A549 (cell line): ENCODE measurements at places on chromosomes 1 and 21. TPM values are rescaled to one million over a fixed set of nuclear protein-coding genes. Genes with fewer than 3 reads are reported as not detected.
A peak's percentile ranks its signal among the peaks of the same experiment; 100 is the strongest.

DNA sequence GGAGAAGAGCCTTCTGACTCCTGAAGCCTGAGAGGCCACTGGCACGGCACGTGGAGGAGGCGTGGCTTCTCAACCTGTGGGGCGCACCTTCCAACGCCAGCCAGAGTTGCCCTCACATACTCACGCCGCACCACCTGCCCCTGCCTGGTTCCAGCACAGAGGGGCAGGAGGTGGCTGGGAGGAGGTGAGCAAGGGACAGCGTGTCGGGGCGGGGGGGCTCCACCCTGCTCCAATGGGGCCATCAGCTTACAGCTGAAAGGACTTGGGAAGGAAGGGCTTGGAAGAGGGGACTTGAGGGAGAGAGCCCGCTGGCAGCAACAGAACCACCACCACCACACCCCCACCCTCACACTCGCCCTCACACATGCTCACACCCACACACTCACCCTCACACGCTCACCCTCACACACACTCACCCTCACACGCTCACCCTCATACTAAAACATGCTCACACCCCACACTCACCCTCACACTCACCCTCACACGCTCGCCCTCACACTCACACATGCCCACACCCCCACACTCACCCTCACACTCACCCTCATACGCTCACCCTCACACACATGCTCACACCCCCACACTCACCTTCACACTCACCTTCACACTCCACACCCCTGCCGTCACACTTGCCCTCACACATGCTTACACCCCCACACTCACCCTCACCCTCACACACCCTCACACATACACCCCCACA is 41.6 kb upstream of the EDN2 start:
- no peak for DNase-seq

- DNase-seq = no peak
These were observed 1.6 kb downstream of the ADAMTS5 start for GRCh38 chr21:26965040-26965906.

DNA sequence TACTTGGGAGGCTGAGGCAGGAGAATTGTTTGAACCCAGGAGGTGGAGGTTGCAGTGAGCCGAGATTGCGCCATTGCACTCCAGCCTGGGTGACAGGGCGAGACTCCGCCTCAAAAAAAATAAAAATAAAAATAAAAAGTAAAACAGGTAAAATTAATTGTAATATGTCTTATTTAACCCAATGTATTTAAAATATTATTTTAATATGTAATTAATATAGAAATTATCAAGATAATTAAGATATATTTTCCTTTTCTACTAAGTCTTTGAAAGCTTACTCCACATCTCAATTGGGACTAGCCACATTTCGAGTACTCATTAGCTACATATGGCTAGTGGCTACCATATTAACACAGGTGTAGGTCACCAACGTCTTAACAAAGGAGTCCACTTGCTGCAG is 61.6 kb upstream of the IPO9 start:
- no peak for DNase-seq

Gene FCRL1
- not detected in 3 replicates for polyA plus RNA-seq

DNA sequence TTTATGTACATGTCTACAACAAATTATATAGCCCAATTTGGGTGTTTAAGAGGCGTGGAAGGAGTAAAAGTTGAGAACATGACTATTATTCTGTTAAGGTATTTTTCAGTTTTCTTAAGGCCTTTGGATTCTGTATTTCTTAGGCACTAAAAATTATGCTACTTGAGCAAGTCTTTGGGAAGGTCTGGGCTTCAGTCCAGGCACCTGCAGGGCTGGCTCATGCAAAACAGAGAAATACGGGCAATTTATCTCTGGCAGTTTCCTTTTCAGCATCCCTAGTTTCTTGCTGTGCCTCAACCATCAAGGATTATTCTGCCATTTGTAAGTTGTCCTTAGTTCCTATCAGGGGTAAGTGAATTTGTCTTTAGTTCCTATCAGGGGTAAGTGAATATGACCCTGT is 358.8 kb upstream of the B3GALT2 start:
- DNase-seq = no peak

DNA sequence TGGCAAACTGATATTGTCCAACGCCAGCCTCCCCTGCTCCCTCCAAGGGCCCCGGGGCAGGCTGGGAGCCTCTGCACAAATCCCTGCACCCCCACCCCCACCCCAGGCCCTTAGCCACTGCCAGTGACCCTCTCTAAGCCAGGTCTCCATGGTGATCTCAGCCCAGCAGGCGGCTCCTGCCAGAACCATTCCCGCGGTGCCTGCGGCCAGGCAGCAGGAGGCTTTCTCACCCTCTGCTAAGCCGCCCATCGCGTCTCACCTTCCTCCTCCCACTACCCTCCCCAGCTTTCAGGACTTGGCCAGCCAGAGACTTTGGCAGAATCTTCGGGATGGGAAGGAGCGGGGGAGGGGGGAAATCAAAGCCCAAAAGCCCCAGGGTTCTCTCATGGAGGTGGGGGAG is 46.8 kb upstream of the WASF2 start:
- DNase-seq = peak; percentile 46

GRCh38 chr21:18772897-18773296 is 369.3 kb upstream of the TMPRSS15 start:
- DNase-seq = no peak

Gene LCE2A
- polyA plus RNA-seq = not detected in 3 replicates

GRCh38 chr1:202661136-202661845 is 49.0 kb downstream of the SYT2 start:
- peak; percentile 31 for DNase-seq

DNA sequence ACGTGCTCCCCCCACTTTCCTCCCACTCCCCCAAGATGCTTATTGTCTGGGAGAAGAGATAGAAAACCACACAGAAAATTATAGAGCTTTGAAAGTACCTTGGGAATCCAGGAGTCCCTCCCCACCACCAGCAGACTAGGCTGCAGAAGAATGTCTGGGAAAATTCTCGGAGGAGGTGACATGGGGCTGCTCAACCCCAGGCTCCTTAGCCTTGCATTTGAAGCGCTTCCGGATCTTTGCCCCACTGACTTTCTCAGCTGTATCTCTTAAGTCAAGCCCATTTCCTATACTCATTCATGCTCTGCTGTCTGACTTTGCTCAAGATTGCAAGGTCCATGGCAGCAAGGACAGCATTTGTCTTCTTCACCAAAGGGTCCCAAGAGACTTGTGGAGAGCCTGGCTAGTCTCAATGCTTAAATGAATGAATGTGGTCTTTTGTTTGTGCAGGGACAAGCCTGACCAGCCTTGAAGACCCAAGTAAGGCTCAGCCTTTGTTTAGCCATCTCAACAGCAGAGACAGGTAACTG is 38.0 kb downstream of the DNTTIP2 start:
- DNase-seq = no peak

DNA sequence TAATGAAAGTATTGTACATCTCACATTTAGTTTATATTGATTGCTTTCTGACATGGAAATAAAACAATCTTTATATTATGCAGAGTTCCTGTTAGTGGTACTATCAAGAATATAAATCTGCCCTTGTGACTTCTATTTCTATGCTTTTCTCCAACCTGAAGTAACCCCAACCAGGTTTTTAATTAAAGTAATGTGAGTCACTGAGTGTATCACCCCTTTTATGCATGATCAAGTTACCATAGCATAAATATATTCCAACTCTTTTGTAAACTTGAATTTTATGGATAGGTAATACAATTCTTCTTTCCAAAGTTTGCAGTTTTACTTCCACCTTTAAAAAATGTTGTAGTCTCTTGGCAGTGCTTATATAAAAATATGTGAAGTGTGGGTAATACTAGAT is 532.3 kb downstream of the USP25 start:
- DNase-seq = no peak

Gene EGLN1
- 55.2 to 58.7 TPM (median 57.7 TPM) in 3 replicates for polyA plus RNA-seq

DNA sequence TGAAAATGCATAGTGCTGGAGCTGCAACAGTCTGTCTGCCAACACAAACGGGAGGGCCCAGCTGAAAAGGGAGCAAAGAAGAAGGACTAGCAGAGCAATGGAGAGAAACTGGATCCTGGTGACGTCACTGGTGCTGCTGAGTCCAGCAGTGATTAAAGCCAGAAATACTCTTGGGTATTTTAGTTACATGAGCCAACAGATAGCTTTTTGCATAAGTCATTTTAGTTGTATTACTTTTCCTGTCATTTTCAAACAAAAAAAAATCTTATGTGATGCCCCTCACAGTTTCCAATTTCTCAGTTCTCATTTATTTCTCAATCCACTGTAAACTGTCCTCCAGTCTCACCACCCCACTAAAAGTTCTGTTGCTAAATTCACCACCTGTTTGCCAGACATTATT is 38.7 kb upstream of the NEK7 start:
- DNase-seq = no peak

- no peak for DNase-seq
These were observed 16.6 kb downstream of the UTP11 start for GRCh38 chr1:38029081-38029681.

DNA sequence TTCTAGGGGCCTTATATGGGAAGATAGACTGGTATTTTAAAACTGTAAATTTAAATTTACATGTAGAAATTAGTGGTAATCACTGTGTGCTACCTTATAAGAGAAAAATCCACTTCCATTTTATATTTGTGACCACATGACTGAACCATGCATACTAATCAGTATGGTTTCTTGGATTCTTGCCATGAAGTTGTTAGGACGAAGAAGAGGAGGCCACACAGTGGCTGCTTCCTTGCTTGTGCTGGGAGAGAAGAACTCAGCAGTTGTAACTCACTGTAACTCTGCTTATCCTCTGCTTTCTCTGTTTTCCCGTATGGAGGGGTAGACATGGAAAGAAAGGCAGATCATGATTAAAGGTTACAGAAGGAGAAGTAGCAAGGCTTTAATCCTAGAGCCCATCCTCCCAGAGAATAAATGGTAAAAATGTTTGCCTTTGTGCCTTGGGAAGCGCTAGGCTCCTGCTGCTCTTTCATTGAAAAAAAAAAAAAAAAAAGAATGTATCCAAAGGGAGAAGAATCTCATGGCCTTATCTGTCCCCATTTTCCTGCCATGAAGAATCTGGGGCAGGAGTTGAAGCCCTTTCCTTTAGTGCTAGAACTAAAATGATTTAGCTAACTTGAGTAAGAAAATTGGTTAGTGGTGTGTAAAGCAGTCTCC is 32.4 kb downstream of the KCTD3 start:
- no peak for DNase-seq

Gene DMBX1
- polyA plus RNA-seq = 1.1 to 2.2 TPM (median 1.7 TPM) in 3 replicates

GRCh38 chr1:24954022-24954421 is 23.9 kb upstream of the RUNX3 start:
- no peak for DNase-seq

DNA sequence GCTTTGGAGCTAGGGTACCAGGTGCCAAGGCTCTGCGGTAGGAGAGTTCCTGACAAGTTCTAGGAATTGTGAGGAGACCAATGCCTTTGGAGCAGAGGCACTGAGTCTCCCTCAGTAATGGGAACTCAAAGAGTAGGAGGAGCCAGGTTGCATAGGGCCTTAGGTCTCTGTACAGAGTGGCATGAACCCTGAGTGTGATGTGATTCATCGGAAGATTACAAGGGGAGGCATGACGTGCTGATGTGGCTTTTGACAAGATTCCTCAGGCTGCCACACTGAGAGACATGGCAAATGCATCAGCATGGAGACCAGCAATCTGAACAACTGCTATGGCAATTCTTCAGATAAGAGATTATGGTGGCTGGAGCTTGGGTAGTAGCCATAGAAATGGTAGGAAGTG is 94.6 kb upstream of the SLC44A3 start:
- DNase-seq = no peak

Gene POU3F1
- not detected in 3 replicates for polyA plus RNA-seq

DNA sequence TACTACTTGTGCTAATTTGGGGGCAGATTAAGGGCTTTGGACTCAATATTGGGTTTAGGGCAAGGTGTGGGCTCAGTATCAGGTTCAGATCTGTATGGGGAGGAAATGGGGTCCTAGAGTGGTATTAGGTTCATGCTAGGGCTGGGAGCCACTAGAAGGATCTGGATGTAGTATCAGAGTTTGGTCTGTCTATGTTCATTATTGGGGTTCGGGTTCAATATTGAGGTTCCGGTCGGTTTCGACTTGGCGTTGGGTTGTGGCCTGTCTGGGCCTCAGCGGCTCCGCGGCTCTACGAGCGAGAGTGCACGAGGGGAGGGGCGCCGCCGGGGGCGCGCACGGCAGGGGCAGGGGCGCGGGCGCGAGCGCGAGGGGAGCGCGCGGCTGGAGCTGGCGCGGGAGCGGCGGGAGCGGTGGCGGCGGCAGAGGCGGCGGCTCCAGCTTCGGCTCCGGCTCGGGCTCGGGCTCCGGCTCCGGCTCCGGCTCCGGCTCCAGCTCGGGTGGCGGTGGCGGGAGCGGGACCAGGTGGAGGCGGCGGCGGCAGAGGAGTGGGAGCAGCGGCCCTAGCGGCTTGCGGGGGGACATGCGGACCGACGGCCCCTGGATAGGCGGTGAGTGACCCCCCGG is at the start of gene PTPRF:
TSS of gene PTPRF (plus strand) at position 401 of the 624 bp plus-strand sequence. CDS start 14,193 bp downstream, outside the sequence.
- DNase-seq = peak; percentile 50

GRCh38 chr1:151284013-151284577 is 2.0 kb downstream of the ZNF687 start:
- no peak for DNase-seq

- no peak for DNase-seq
These were observed 11.8 kb upstream of the POGK start for GRCh38 chr1:166827426-166827825.

DNA sequence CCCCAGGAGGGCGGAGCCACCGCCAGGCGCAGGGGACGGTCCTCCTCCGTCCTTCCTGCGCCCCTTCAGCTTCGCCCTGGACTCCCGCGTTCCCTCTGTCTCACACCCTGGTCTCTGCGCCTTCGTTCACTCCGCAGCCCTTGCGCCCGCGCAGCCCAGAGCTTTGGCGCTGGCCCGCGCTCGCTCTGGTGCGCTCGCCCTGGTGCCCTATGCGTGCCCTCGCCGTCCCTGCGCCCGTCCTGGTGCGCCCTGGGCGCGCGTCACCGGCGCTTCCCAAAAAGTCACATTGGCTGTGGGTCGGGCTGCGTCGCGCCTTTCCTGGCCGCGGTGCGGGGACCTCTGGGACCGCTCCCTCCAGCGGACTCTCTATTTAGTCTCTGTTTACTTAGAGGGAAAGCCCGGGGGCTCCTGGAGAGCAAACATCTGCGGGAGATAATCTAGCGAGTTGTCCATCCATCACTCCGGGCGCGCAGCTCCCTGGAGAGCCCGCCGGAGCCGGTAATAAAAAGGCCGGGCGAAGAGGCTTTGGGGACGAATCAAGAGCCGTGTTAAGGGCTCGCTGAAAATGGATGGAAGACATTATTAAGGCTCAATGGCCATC is 178.6 kb downstream of the PRDM16 start:
- no peak for DNase-seq

DNA sequence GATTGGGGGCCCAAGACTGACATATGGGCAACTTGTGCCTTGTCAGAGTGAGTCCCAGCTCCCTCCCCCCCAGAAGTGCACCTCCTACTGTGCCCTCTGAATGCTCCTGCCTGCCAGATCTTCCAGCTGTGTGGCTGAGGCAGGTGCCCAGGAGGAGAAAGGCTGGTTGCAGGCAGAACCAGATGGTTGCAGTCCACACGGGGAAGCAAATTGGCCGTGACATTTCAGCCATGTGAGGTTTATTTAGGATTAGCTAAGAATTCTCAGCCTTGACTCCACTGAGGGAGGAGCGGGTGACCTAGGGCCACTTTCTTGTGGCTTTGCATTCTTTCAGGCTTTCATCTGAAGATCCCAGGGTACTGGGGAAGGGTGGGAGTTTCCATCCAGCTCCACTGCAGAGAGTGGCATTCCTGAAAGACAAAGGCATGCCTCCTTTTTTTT is 33.8 kb downstream of the PEX14 start:
- DNase-seq = no peak

- DNase-seq = no peak
These were observed 23.2 kb upstream of the TMEM222 start for GRCh38 chr1:27298632-27299384.

Gene ATP1A4
- polyA plus RNA-seq = not detected in 3 replicates

- DNase-seq = no peak
These were observed 78.1 kb downstream of the KCNJ15 start for GRCh38 chr21:38334866-38335265.
